AG09319 (cell line): ENCODE measurements at places on chromosomes 13 and 19.

DNA sequence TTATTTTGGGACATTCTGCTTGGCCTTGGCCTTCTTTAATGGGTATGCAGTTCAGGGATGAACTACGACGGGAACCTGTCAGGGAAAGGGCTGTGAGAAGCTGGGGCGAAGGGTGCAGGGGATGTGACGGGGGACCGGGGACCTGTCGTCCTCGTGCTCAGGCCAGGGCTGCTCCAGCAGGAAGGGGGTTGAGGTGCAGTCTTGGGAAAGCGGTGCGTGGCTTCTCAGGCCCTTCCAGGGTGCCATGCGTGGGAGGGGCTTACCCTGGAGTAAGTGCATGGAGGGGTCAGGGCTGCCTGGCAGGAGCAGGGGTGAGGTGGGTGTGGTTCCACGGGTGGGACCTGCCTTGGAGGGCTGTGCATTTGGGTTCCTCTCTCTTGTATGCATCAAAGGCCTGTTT, 100.8 kb downstream of the TEX29 start:
- DNase-seq: no peak

DNA sequence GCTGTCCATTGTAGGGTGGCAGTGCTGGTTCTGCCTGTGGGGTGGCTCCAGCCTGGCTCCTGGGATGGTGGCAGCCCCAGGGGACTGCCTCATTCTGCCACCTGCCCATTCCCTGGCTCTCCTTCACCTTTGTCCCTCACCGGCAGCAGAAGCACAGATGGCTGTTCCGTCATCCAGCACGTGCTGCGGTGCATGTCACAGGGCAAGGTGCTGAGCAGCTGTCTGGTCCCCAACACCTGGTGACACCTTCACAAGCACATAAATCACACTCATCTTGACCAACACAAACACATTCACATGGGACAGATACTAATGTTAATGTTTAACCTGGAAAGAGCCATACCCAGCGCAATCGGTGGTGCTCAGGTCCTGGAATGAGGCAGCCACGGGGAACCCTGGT, 126.8 kb downstream of the UQCRFS1 start:
- DNase-seq: no peak

DNA sequence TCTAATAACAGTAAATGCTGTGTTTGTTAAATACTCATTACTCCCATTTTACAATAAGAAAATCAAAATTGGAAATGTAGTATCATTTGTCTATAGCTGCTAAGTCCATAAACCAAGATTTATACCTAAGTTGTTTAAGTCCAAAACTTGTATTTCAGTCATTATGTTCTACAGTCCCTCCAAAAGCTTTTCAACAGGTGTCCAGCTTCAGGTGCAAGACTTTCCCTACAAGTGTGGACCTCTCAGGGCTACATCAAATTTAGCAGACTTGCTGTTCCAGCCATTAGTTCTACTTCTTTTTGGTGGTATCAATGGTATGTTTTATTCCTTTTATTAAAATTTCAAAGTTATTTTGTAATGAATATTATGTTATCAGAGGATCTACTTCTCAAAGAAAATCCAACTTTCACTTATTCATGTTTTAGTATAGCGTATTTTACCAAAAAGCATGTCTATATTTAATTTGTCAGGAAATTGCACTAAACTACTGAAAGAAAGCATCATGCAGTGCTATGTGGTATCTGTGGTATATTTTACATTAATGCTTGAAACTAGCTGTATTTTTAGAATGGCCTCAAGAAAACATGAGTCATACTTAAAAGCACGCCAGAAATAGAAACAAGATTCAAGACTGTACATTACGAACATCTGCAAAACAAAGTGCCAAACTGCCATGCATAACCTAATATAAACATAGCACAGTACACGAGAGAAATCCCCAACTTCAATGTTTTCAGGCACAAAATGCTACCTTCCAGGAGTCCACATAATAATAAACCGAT, 44.5 kb downstream of the VWA8 start:
- DNase-seq: peak; percentile 28

- DNase-seq: peak; percentile 47
These were observed 8.6 kb upstream of the TYK2 start for GRCh38 chr19:10388957-10389356.

- no peak for DNase-seq
These were observed 40.5 kb upstream of the KCTD15 start for GRCh38 chr19:33756177-33756576.

DNA sequence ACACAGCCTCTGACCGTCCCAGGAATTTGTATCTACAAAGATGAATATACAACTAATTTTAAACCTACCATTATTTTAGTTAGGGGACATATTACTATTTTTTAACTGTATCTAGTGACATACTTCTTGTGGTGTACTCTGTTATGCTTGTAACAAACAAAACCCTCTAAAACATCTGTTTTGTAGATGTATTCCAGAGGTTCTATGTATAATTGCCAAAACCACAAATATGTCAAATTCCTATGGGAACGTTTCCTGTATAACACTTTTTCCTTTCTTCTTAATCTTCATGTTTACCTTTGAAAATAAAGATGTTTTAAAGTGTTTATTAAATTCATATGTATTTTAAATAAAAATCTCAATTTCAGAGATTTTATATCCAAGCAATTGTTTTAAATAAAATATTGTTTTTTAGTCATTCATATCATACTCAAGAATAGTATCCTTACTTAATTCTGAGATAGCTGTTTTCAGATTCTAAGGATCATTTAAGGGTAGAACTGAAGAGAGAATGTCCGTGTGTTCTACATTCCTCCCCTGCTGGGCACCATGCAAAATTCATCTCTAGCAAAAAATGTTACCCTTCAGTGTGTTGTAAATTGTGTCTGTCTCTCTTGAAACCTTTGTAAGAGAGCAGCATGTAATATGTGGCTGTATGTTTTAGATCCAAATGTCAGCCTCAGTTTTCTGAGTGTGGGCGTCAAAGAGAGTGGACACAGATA, 1327.7 kb downstream of the EFNB2 start:
- DNase-seq: no peak

- no peak for DNase-seq
These were observed 382.2 kb downstream of the FGF9 start for GRCh38 chr13:22053053-22053452.

GRCh38 chr13:23609414-23609760, 39.2 kb downstream of the TNFRSF19 start:
- DNase-seq: no peak

- DNase-seq: no peak
These were observed 811.1 kb downstream of the DIAPH3 start for GRCh38 chr13:59352600-59352999.

DNA sequence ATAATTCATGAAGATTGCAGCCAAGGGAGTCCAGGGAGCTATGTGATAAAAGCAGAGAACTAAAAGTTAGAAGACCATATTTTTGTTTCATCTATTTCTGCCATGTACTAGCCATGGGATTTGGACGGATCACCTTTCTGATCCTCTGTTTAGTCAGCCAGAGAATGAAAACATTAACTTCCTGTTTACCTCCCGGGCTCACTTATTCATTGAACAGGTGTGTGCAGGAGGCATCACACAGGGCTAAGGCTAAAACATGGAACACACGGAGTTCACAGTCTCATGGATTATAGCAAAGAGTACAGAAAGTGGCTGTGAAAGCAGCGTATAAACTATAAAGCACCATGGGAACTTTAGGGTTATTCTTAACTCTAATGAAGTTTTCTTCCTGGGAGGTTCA, 96.8 kb downstream of the GPR12 start:
- DNase-seq: no peak

- no peak for DNase-seq
These were observed 26.3 kb downstream of the EPS15L1 start for GRCh38 chr19:16445238-16446107.

DNA sequence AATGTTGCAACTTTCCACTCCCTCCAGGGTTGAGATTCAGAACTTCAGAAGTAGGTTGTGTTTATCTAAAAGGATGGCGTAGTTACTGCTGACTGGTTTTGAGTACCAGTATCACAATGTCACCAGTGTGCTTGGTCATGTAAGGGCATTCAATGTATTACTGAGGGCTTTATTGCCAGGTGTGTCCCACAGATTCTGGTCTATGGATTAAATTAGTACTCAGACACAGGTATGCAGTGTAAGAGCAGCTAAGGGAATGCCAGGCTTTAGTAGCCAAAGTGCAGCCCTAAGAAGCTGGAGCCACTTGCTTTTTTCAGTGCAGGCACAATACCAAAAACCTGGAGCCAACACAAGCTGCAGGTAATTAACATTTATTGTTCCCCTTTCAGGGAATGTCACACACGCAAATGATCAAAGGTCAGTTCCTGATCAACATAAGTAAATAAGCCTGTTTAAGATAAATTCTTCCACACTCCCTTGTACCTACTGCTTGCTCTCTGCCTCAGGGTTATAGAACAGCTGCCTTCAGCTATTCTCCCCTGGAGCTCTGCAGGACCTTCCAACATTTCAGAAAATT, 130.1 kb upstream of the ZNF91 start:
- DNase-seq: no peak

- no peak for DNase-seq
These were observed 18.2 kb downstream of the CEBPG start for GRCh38 chr19:33391631-33392249.

GRCh38 chr19:28289295-28290063, 923.5 kb downstream of the UQCRFS1 start:
- DNase-seq: peak; percentile 51

DNA sequence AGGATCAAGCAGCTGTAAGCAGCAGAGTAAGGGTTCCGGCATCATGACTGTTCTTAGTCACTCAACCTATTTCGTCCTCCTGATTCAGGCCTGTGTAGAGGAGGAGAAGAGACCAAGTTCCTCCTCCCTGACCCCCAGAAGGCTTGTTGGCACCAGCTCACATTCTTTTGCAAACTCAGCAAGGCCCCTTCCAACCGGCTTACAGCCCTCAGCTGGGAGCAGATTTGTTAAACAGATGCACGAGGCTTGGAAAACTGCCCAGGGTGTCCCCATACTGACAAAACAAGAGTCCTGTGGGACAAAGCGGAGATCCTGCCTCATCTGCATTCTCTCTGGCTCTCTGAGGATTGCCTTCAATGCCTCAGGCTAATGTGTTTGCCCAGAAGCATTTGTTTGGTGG, 113.2 kb upstream of the SOX21 start:
- DNase-seq: no peak
